Stimulated activated CD4-positive, alpha-beta T cell treated with anti-CD3 and anti-CD28 coated beads, Interleukin-12 subunit alpha, Interleukin-12 subunit beta, amount 100 ng/mL, for 24 hours (primary cell): ENCODE measurements at places on chromosomes 5 and 9.

DNA sequence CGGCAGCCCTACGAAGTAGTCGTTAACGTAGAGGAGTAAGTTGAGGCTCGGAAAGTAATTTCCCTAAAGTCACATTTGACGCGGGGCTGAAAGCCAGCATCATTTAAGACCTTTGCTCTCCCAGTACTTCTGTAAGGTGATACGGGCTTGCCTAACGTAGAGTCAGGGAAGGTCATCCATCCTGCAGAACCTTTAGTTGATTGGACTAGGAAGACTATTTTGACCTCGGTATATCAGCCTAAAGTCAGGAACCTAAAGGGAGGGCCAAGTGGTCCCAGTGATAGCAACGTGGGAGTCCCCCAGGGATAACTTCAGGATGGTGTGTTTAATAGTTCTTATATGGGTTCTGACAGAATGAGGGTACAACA, 657 bp downstream of the NUP214 start:
- DNase-seq = no peak

DNA sequence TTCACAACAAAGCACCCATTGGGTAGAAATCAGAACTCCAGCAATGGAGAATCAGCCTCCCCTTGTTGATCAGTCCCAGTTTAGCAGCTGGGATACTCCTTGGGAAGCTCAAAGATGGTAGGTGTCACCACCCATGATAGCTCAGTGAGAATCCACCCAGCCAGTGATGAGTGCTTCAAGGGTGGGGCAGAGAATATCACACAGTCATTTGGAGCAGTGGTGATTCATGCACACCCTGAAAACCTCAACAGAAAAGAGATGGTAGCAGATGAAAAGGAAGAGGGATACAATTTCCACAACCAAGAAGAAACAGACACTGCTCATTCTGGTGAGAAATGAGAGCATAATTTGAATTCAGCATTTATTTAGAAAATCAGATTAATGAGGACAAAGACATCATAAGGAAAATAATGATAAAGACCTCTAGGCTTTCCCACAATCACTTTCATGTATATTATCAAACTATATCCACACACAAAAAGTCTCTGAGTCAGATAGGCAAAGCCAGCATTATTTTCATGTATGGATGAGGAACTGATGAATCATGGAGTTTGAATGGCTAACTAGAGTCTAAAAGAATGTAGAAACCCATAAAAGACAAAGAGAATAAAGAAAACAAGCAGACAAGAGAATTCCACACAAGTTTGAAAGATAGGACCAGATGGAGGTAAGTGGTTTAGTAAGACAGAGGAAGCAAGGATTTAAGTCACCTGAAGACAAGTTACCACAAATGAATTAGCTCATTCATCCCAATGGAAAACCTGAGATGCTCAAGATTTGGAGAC, 82.9 kb downstream of the FEM1C start:
- DNase-seq = no peak

- DNase-seq = no peak
Observed at GRCh38 chr9:107827304-107827703, 337.7 kb upstream of the KLF4 start.

- DNase-seq = no peak
Observed at GRCh38 chr5:32251871-32252458, 60.8 kb downstream of the MTMR12 start.

DNA sequence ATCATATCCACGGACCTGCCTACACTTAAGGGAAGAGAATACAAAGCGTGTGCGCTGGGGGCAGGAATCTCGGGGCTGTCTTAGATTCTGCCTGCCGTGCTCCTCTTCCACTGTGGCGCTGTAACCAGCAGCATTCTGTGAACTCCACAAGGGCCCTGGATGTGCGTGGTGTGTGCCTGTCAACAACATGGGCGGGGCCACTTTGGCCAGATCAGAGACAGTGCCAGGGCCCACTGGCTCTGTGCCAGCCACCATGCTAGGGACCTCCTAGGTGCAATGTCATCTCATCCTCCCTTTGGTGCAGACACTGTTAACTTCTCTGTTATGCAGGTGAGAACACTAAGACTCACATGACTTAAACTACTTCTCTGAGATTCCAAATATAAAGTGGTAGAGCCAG, 113.7 kb downstream of the COL23A1 start:
- no peak for DNase-seq

DNA sequence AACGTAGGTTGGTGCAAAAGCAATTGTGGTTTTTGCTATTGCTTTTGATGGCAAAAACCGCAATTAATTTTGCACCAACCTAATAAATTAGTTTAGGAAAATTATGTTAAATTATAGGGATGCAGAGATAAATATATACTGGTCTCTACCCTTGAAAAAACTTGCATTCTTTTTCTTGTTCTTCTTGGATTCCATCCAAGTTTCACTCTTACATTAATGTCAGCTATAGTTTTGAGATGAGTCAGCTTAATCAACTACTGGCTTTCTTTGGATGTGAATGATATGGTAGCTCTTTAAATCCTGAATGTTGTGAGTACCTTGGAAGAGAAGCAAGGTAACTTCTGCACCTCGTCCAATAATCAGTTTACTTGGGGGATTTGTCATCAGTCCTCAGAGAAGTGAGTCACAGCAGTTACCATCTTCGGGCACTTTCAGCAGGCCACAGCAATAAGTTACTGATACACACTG, 549.0 kb upstream of the ZNF608 start:
- DNase-seq = no peak

GRCh38 chr9:33517373-33517772, 6.7 kb upstream of the ANKRD18B start:
- no peak for DNase-seq

- DNase-seq = no peak
Observed at GRCh38 chr9:106445107-106445506, 417.9 kb upstream of the ZNF462 start.

- DNase-seq = no peak
Observed at GRCh38 chr9:96420468-96421219, 2.5 kb upstream of the ZNF367 start.

GRCh38 chr9:16652582-16652981, 217.9 kb downstream of the BNC2 start:
- DNase-seq = no peak

DNA sequence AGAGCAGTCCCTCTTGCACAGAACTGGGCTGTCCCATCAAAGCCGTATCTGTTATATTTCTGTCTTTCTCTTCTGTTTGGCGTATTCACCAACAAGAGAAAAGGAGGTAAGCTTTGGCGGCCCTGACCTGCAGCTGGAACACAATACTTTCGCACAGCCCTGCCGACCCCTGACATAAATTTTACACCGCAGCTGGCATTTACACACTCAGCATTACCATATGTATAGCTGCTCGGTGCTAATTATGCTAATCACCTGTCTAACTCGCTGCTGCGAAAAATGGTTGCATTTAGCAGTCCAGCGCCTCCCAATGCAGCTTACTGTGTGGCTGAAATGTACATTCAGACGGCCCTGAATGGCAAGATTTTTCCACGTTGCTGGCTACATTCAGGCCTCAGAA, 20.8 kb downstream of the PTCH1 start:
- no peak for DNase-seq

- DNase-seq = no peak
Observed at GRCh38 chr9:1048231-1048619, 1.9 kb upstream of the DMRT2 start.

- DNase-seq = no peak
Observed at GRCh38 chr9:36815023-36815422, 219.0 kb downstream of the PAX5 start.
